ENCODE measurements at places on chromosomes 3 and 15.

DNA sequence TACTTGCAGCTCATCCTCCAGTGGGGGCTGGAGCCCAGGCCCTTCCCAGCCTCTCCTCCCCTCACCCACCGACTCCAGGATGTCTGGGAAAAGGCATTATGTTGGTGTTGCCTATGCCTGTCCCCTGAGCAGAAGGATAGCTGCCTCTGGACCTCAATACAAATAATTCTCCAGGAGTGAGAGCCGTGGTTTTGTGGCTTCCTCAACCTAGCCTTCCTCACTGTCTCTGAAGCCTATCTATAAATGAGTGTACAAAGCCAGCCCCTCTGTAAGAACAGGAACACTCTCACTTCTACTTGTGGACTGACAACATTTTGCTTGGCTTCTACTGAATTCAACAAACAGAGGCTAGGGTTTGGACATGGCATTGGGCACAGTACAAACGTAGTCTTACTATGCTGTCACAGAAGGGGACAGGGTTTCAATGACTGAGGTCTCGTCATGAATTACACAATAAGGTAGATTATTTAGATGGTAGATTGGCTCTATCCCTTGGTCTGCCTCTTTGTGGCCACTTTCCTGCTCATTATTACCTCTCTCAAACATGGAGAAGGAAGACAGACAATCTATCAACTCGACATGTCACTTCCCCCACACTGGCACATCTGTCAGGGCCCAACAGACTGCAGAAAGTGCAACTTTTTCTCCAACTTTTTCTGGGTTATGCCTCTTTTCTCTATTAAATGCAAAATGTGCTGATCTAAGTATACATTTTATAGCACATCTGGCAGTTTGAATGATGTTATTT, 82.8 kb upstream of the MEX3B start:
- no peak for DNase-seq

GRCh38 chr3:46663591-46664135, 29.8 kb downstream of the ALS2CL start:
- DNase-seq: no peak

GRCh38 chr15:98433856-98434255, 214.5 kb upstream of the IGF1R start:
- no peak for DNase-seq

- DNase-seq: no peak
Observed at GRCh38 chr3:83033133-83033532, 1271.7 kb upstream of the GBE1 start.

DNA sequence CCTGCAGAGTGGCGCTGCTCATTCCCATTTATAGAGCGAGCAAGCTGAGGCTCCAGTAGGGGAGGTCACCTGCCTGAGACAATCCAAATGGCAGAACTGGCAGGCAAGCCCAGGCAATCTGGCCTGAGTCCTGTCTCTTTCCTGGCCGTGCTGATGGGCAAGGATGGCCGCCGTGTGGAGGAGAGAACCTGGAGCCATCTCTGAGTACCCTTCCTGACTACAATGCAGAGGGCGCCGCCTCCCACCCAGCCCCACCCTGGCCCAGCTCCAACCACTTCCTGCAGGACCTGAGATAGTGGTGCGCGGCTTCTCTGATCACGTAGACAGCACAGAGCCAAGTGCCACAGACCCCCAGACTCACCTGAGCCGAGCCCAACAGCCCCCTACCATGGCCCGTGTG, 7.0 kb downstream of the TLR9 start:
- DNase-seq: no peak

DNA sequence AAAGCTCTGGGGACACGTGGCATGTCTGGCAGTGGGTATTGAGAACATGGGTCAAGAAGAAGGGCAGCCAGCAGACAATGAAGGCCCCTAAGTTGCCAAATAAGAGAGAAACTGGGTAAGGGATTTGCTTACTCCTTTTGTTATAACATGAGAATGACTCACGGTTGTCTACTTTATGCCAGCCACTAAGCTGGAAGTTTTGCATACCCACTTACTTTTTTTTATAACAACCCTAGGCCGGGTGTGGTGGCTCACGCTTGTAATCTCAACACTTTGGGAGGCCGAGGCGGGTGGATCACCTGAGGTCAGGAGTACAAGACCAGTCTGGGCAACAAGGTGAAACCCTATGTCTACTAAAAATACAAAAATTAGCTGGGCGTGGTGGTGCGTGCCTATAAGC, 50.0 kb downstream of the DRD3 start:
- no peak for DNase-seq

DNA sequence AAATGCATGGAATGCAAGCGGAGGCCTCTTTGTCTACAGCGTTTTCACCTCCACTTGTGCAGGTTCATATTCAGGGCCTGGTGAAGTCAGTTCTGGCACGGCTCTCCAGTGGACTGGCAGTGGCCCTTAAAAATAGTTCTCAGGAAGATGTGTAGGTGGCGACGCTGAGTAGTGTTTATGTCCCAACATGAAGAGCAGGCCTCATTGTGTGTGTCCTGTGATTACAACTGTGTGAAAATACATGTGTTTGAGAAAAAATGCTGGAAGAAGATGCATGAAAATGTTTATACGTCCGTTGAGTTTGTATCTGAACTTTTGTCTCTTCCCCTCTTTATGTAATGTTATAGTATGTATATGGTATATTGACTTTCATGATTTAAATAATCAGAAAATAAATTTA, 7.2 kb downstream of the LIPC start:
- DNase-seq: no peak

- no peak for DNase-seq
Observed at GRCh38 chr3:195809796-195810454, 1.8 kb downstream of the MUC4 start.

- no peak for DNase-seq
Observed at GRCh38 chr15:66298803-66299251, 5.5 kb downstream of the DIS3L start.

DNA sequence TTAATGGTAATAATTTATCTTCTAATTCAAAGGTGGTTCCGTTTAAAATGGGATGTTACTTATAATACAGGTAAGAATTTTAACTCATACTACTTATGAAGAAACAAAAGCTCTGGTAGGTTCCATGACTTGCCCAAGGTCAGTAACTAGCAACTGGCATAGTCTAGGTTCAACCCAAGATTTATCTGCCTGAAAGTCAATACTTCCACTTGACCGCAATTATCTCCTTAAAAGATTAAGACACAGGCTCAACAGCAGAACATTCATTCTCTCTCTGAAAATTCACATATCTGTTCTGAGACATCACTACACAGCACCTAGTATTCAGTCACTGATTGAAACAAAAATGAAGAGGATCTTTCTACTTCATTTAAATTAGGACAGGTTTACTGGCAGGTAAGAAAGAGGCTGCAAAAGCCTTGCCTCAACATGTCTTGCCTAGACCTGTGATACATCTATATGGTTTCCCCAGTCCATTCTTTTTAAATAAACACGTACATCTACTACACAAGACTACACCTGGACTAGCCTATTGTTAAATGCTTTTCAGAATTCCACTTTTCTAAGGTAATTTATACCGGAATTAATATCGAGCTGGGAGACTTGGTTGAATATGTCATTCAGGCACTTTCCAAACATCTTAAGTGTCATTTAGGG, 1.2 kb downstream of the CSNK1G1 start:
- no peak for DNase-seq

- DNase-seq: no peak
Observed at GRCh38 chr15:91409387-91409786, 309.3 kb downstream of the SV2B start.

GRCh38 chr3:32288819-32289218, 50.3 kb downstream of the CMTM8 start:
- no peak for DNase-seq

DNA sequence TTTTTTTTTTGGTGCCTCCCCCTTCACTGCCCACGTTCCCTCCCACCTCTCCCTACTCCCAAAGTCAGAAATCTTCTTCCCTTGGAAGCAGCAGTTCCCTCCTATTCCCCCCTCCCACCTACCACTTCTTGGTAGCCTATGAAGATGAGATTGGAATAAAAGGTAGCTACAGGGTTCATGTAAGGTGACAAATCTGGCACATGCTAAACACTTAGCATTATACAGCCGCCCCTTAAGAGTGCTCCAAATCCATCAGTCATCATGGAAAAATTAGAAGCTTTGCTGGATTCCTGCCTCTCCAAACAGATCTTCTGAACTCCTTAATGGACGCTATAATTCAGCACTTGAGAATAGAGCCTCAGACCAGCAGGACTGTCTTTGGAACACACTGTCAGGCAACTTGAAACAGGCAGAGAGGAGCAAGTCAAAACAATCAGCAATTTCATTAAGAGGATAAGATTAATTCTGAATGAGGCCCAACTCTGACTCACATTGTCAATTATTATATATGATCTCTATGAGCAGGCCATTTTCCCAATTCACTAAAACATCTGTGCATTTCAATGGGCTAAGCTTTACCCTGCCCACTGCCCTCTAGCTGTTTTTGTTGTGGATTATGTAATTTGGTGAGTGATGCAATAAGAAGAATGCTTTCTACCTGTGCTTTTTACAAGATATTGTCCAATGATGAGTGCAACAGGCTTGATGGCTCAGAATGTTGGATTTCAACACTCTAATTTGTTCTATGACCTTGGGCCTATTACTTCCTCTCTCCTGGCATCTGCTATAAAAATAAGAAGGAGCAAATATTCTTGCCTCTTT, 34.6 kb upstream of the SPRED1 start:
- DNase-seq: no peak

DNA sequence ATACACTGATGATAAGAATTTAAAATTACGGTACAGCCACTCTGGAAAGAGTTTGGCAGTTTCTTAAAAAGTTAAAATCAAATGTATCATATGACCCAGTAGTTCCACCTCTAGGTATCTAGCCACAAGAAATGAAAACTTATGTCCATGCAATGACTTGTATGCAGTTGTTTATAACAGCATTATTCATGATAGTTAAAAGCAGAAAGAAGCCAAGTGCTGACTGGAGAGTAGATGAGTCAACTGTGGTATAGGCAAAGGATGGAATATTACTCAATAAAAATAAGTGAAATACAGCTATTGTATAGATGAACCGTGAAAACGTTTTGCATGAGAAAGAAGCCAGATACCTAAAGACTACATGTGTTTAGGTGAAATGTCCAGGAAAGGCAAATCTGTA, 14.8 kb downstream of the GPR87 start:
- no peak for DNase-seq

- no peak for DNase-seq
Observed at GRCh38 chr15:56208641-56209155, 35.0 kb downstream of the RFX7 start.

DNA sequence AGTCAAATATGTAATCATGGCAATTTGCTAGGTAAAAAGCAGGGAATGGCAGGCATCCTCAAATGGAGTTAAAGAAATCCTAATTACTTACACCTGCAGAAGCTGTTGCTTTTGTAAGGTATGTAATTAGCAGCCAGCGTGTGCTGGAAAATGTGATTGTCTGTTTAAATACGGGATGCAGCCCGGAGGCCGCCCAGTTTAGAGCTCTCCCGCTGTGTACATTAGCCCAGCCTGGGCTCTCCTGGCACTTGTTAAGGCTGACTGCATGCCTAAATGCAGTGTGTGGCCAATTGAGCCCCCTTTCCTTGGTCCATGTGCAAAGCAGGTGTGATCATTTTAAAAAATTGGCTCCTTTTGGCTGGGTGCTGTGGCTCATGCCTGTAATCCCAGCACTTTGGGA, 9.0 kb downstream of the DPH3 start:
- no peak for DNase-seq

- no peak for DNase-seq
Observed at GRCh38 chr15:93146196-93146595, 57.2 kb upstream of the RGMA start.

- DNase-seq: no peak
Observed at GRCh38 chr3:29463304-29463703, 182.4 kb downstream of the RBMS3 start.

DNA sequence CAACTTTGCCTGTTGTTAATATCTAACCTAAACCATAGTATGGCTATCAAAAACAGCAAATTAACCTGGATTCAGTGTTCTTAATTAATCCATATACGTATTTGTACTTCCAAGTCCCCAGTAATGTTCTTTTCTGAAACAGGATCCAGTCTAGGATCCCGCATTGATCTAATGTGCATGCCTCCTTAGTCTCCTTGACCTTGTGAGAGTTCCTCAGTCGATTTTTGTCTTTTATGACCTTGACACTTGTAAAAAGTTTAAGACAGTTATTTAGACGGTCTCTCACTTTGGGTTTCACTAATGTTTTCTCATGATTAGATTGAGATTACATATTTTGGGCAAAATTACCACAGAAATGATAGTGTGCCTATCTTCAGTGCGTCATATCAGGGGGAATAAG, 69.4 kb downstream of the TGFBR2 start:
- no peak for DNase-seq

DNA sequence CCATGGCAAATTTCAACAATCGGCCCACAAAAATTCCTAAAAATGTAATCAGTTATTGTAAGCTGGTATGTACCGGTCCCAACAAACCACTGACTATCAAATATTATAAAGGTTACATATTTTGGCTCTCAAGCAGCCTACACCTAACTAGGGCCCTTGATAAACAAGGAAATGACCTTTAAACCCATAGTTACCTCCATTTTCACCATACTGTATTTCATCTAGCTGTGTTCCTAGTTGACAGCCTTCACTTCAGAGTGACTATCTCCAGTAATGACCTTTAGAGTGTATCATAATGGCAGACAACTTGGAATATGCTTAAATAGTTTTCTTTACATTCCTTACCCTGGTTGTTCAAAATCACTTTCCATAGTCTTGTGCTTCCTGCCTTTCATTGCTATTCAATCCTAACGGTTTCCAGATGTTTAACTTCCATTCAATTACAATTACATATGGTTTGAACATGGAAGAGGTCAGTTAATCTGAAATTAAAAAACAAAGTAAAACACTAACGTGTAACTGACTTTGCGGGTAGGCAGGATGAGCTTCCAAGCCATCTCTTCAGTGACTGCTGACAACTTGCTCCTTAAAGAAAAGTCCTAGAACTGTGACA, 111.9 kb upstream of the TSC22D2 start:
- DNase-seq: no peak

GRCh38 chr3:11076711-11077110, 77.6 kb upstream of the HRH1 start:
- DNase-seq: no peak

- peak; percentile 30 for DNase-seq
Observed at GRCh38 chr15:68930268-68931022, at the start of gene SPESP1. Gene SPESP1 (plus strand): TSS chr15:68930525. CDS start chr15:68930654, 129 bp downstream.

GRCh38 chr15:68227643-68228142, 1.8 kb downstream of the CLN6 start:
- DNase-seq: no peak

- no peak for DNase-seq
Observed at GRCh38 chr3:26731843-26732242, 109.3 kb downstream of the LRRC3B start.

DNA sequence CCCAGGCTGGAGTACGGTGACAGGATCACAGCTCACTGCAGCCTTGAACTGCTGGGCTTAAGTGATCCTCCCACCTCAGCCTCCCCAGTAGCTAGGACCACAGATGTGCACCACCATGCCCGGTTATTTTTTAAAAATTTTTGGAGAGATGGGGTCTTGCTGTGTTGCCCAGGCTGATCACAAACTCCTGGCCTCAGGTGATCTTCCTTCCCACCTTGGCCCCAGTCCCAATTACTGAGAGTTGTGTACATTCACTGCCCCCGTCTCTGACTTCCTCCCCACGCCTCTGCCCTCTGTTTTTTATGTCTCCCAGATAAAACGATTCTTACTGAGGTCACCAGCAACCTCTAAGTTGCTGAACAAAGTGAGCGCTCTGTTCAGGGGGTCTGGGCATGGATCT, 87.7 kb downstream of the LINGO1 start:
- DNase-seq: no peak

Data from stimulated activated CD8-positive, alpha-beta memory T cell treated with anti-CD3 and anti-CD28 coated beads, Interleukin-2, amount 100 ng/mL, for 48 hours (primary cell).